ENCODE measurements at places on chromosomes 4 and X. TPM values are rescaled to one million over a fixed set of nuclear protein-coding genes. Genes with fewer than 3 reads are reported as not detected.

SLC6A14 gene
- total RNA-seq = not detected

ARMCX4 gene
- 0.50 TPM for total RNA-seq

ADGRG2 gene
- total RNA-seq = 8.7 TPM

MAGEA4 gene
- not detected for total RNA-seq

PABPC4L gene
- 0.05 TPM for total RNA-seq

KCND1 gene
- 0.70 TPM for total RNA-seq

ADGRG4 gene
- not detected for total RNA-seq

WDR44 gene
- 18.0 TPM for total RNA-seq

CT83 gene
- total RNA-seq = not detected

EDNRA gene
- 0.30 TPM for total RNA-seq

ZNF157 gene
- not detected for total RNA-seq

SMPX gene
- not detected for total RNA-seq

MND1 gene
- total RNA-seq = 18.7 TPM

SHOX gene
- total RNA-seq = 0.02 TPM

ZDHHC9 gene
- 66.5 TPM for total RNA-seq
